ENCODE measurements at places on chromosomes 3 and 15.

DNA sequence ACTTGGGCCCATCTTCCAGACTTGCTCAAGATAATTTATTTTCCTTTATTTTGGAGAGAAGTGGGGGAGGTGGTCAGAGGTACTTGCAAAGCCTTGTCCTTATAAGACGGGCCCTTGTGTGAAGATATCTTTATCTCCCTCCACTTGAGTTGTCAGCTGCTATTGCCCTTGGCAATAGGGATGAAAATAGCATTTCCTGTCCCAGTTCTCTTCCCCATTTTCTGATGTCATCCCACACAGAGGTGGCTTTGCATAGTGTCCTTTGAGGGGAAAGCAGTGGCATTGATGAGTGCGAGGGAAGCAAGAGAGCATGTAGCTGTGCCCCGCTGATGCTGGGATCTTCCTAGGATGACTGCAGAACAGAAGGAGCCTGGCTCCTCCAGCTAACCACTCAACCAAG is 41.9 kb upstream of the TUBGCP5 start:
- no peak for DNase-seq

- DNase-seq: no peak
Measured at GRCh38 chr15:41333026-41333562, 413 bp downstream of the NUSAP1 start.

DNA sequence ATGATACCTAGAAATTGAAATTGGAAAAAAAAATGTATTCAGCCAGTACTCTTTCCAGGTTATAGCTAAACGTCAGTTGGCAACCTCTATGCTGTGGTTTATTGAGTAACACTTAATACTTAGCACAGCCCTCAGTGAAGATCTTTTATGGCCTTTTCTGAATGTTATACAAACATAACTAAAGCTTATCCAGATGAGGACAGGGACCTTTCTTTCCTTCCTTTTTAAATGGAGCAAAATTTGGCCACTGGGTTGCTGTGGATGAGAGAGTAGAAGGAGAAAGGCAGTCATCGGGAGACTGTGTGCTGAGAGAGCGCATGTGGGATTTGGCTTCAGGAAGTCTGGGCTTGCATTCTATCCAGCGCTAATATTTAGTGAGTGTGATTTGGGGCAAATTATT is 36.1 kb downstream of the IGF1R start:
- DNase-seq: peak; percentile 59

DNA sequence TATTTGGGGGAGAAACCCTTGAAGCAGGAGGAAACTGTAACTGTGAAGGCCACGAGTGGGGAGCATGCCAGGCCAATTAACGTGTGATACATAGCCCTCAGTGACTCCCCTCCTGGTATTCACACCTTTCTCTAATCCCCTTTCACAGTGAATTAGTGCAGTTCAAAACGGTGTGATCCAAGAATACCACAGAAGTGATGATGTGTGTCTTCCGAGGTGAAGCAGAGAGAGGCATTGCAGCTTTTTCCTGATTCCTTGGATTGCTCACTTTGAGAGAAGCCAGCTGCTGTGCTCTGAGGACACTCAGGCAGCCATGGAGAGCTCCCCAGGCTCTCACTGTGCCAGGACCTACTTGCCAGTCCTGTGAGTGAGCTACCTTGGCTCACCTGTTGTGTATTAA is 17.3 kb downstream of the NIPA2 start:
- DNase-seq: no peak

GRCh38 chr15:82129761-82130160 is 83.9 kb upstream of the MEX3B start:
- DNase-seq: peak; percentile 95

DNA sequence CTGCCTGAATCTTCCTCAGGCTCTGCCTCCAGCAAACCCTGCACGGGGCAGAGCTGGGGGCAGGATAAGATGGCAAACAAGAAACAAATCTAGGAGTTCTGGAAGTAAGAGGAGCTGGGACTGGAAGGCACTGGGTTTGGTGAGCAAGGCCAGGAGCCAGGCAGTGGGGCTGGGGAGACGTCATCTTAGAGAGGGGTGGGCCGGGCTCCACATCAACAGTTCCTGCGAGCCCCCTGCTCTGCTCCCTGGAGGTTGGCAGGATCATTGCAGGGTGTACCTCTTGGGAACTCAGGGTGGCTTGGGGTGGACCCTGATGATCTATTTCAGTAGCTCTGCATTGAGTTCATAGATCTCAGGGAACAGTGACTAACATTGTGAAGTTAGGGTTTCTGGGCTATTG is 87.3 kb upstream of the PRR23E start:
- DNase-seq: no peak

- DNase-seq: no peak
Measured at GRCh38 chr3:71028184-71028583, 555.3 kb downstream of the FOXP1 start.

DNA sequence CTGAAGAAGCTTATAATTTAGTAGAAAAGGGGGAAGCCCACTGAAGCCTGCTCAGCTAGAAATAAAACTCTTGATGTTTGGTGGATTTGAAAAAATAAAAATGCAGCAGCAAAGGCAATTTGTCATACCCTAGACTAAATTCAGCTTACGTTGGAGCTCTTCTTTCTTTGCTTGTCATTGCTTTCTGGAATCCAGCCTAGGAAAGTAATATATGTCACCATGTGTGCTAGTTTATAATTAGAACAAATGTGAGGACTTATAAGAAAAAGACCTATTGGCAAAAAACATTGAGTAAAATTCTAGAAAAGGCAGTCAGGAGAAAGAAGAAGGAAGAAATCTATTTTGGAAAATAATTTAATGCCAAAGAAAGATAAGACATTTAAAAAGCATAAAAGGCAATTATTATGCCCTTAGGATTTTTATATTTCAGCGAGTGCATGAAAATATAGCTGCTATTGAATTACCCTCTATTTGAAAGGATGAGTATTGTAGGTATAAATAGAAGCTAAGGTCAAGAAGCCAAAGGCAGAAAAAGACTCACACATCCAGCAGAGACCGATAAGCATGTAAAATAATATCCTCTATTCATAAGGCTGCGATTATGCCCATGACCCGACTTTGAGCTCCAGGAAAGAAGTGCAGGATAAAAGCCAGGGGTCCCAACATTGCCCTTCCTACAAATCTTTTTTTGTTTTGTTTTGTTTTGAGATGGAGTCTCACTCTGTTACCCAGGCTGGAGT is 10.6 kb upstream of the BTBD1 start:
- DNase-seq: no peak

DNA sequence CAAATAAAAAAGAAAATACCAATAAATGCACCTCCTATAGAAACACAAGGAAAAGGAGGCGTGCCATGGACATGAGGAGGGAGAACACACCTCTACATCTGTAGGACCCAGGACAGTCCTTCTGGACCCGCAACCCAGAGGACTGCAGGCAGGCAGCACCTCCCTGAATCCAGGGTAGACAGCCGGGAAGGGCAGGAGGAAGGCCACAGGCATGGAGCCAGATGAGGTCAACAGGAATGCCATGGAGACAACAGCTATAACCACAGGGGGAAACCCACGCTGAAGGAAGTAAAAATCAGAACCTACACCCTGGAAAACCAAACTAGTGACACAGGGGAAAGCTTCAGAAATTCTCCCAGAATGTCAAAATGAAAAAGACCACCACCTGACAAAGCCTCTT is 248.8 kb upstream of the NSMCE3 start:
- DNase-seq: no peak

GRCh38 chr15:31476866-31477265 is 150.2 kb downstream of the KLF13 start:
- DNase-seq: no peak

DNA sequence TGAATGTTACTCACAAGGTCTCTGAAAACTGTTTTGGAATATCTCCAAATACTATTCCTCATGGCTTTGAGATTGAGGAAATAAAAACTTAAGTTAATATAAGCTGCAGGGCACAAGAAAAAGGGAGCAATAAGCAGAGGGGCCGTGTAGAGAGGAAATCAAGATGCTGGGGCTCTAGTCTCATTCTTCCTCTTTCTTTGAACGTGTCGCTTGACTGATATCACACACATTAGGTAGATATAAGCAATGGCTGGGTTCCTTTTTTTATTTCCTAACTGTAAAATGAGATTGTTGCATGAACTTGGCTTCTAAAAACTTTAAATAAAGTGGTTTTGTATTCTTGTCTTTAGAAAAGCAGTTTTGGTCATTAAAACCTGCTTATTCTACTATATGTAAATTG is 326.7 kb upstream of the ROPN1 start:
- no peak for DNase-seq

- DNase-seq: peak; percentile 63
Measured at GRCh38 chr3:148101061-148101460, 596.6 kb upstream of the AGTR1 start.

GRCh38 chr3:169668957-169669741 is 5.6 kb upstream of the MECOM start:
- peak; percentile 12 for DNase-seq

- peak; percentile 48 for DNase-seq
Measured at GRCh38 chr15:59174835-59175831, 31.5 kb upstream of the LDHAL6B start.

DNA sequence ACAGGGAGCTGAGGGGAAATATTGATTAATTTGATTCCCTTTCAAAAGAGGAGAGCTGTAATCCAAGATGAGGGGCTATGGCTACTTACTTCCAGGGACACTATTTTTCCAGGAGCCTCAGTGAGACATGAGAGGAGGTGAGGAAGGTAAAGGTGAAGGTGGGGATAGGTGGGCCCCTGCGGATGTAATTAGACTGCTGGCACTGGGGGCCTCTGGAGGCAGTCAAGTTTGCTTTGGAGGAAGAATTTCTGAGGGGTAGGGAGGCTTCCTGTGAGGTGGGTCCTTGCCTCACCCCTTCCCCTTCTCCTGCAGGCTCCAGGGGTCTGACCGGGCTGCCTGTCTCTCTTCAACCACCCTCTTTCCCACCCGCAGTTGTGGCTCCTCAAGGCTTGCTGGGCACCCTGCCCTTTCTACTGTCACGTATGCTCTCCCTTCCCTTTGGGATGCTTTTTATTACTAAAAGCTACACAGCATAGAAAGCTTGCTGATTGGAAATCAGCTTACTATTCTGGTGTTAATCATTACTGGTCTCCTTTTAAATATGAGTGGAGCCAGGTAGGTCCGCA is 22.5 kb downstream of the GASK1A start:
- DNase-seq: no peak

- DNase-seq: no peak
Measured at GRCh38 chr3:153462545-153462944, 300.5 kb downstream of the RAP2B start.

DNA sequence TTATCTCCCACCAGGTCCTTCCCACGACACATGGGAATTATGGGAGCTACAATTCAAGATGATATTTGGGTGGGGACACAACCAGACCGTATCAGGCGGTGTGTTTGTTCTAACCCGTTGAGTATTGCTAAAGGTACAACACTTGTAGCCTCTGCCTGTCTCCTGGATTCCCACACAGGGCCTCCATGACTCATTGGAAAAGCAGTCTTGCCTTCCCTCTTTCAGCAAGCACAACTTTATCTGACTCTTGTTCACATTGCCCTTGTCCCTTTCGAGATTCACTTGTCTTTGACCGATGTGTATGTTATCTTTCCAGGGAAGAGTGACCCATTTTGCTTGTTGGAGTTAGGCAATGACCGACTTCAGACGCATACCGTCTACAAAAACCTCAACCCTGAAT is 152.3 kb downstream of the MCTP2 start:
- DNase-seq: no peak

DNA sequence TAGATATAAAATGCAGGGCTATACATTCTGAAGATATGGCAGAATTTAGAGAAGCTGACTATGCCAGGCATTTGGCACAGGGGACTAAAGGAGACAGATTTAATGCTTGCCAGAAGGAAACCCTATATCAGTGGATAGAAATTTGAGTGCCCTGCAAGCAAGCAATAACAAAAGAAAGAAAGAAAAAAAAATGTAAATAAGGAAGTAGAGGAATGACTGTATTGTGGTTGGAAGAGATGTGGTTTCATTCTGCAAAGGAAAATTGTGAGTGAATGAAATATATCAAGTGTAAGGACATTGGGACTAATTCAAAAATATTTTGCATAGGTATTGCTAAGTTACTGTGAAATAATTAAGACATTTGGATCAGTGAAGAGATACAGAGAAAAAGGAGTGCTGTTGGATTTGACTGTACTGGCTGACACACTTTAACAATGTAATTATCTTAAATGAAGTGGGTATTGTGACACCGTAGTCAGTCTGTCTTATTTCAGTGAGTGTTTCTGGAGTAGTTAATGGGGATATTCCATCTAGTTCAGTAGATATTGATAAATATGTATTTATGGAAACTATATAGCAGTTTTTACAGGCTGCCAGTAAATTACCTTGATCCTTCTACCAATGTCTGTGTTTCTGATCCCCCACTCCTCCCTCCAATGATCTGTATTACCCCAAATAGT is 418.2 kb downstream of the CNTN4 start:
- no peak for DNase-seq

DNA sequence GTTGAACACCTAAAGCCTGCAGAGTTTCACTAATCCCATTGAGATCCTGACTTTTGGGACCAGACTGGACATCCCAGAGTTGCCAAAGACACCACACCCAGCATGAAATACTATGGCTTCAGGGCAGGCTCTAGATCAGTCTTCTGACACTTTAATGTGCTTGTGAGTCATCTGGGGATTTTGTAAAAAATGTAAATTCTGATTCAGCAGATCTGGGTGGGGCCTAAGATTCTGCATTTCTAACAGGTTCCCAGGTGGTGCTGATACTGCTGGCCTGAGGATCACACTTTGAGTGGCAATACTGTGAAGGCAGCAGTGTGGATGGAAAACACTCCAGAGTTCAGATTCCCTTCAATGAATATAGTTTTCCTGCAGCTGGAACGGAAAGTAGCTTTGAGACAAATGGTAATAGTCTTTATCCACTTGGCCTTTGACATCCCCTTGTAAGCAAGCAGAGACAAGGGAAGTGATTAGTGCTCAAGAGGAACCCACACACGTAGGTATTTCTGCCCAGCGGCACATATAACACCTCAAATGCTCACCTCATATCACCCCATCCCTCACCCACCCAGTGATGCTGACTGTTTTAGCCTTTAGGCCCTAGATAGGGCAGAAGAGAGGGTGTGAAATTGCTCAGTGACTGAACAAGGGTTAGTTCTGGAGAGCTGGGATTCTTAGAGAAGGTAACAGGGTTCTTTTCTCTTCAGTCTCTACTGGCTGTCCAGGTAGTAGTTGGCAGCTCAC is 51.5 kb upstream of the GSK3B start:
- DNase-seq: peak; percentile 26

DNA sequence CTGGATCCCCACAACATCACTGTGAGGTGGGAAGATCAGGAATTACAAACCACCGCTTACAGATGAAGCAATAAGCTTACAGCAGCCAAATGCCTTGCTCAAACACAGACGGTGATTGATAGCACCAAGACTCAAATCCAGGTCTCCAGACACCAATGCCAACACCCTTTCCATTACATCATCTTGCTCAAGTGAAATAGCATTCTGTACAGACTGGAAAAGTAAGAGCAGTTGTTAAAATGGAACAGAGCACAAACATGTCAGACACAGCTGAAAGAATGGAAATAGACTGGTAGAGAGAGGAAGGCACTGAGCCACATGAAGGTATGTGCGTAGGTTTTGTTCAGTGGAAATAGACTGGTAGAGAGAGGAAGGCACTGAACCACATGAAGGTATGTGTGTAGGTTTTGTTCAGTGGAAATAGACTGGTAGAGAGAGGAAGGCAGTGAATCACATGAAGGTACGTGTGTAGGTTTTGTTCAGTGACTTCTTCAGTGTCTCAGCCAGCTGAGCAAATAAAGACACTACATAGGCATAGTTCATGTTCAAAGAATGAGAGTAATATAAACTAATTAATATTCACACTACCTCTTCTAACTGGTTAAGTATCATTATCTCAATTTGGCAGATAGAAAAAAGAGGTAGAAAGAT is 15.6 kb downstream of the CLDN1 start:
- DNase-seq: peak; percentile 20

- DNase-seq: no peak
Measured at GRCh38 chr15:91182101-91182500, 82.0 kb downstream of the SV2B start.
